Purkinje cell (primary cell): ENCODE measurements at places on chromosomes 1 and 21. TPM values are rescaled to one million over a fixed set of nuclear protein-coding genes. Genes with fewer than 3 reads are reported as not detected.

Gene POU3F1
- not detected in 2 replicates for polyA plus RNA-seq

Gene IL12RB2
- polyA plus RNA-seq, result 3.8 and 4.7 TPM in 2 replicates

Gene SPATA17
- 3.4 and 7.4 TPM in 2 replicates for polyA plus RNA-seq

Gene LENEP
- not detected in 2 replicates for polyA plus RNA-seq

Gene KIF17
- polyA plus RNA-seq, result 1.6 and 8.3 TPM in 2 replicates

Gene HTR6
- polyA plus RNA-seq, result not detected in 2 replicates

Gene SUSD4
- 153 and 160 TPM in 2 replicates for polyA plus RNA-seq

Gene ARHGEF10L
- 1.2 and 3.6 TPM in 2 replicates for polyA plus RNA-seq

Gene NBPF26
- polyA plus RNA-seq, result 0.88 and 0.95 TPM in 2 replicates

Gene KIAA0319L
- 17.2 and 17.5 TPM in 2 replicates for polyA plus RNA-seq

Gene NBPF20
- 0.07 and 0.08 TPM in 2 replicates for polyA plus RNA-seq

Gene GUCA2B
- polyA plus RNA-seq, result not detected in 2 replicates

Gene G0S2
- 1.0 TPM in 1 of 2 replicates, not detected in the other for polyA plus RNA-seq

Gene NEXN
- polyA plus RNA-seq, result 180 and 196 TPM in 2 replicates

Gene OR6K3
- polyA plus RNA-seq, result not detected in 2 replicates

Gene TACSTD2
- not detected in 2 replicates for polyA plus RNA-seq

Gene SLC35F3
- 5.5 and 6.2 TPM in 2 replicates for polyA plus RNA-seq

Gene DNASE2B
- 3.1 TPM in 1 of 2 replicates, not detected in the other for polyA plus RNA-seq

Gene LAMC2
- 0.09 and 0.84 TPM in 2 replicates for polyA plus RNA-seq

Gene LHX4
- polyA plus RNA-seq, result not detected in 2 replicates

Gene TATDN3
- polyA plus RNA-seq, result 21.8 and 25.3 TPM in 2 replicates

Gene DNMT3L
- polyA plus RNA-seq, result not detected in 2 replicates

Gene FNDC10
- polyA plus RNA-seq, result 1.5 and 1.9 TPM in 2 replicates

Gene PRAMEF8
- polyA plus RNA-seq, result not detected in 2 replicates

Gene PADI2
- 1.3 and 1.5 TPM in 2 replicates for polyA plus RNA-seq

Gene LRRC52
- not detected in 2 replicates for polyA plus RNA-seq

Gene TOE1
- polyA plus RNA-seq, result 2.1 and 3.7 TPM in 2 replicates

Gene WDR4
- 0.54 TPM in 1 of 2 replicates, not detected in the other for polyA plus RNA-seq

Gene SPRR5
- not detected in 2 replicates for polyA plus RNA-seq

Gene CHAF1B
- 0.10 and 2.4 TPM in 2 replicates for polyA plus RNA-seq

Gene PM20D1
- 0.50 and 4.9 TPM in 2 replicates for polyA plus RNA-seq

Gene COL24A1
- polyA plus RNA-seq, result 0.83 TPM in 1 of 2 replicates, not detected in the other

Gene FLG2
- polyA plus RNA-seq, result not detected in 2 replicates

Gene WNT2B
- 1.3 and 2.2 TPM in 2 replicates for polyA plus RNA-seq

Gene INTS7
- 15.2 and 17.1 TPM in 2 replicates for polyA plus RNA-seq

Gene KCNT2
- 1.9 and 3.4 TPM in 2 replicates for polyA plus RNA-seq

Gene LEFTY2
- not detected in 2 replicates for polyA plus RNA-seq

Gene CLDN17
- polyA plus RNA-seq, result not detected in 2 replicates

Gene TCP10L
- polyA plus RNA-seq, result 0.48 and 7.4 TPM in 2 replicates

Gene LAX1
- polyA plus RNA-seq, result not detected in 2 replicates

Gene AIDA
- polyA plus RNA-seq, result 26.6 and 32.1 TPM in 2 replicates

Gene OR2T2
- polyA plus RNA-seq, result not detected in 2 replicates

Gene SPATA45
- 1.7 TPM in 1 of 2 replicates, not detected in the other for polyA plus RNA-seq

Gene GNG12
- polyA plus RNA-seq, result 1.9 and 6.1 TPM in 2 replicates

Gene THRAP3
- polyA plus RNA-seq, result 44.4 and 61.2 TPM in 2 replicates

Gene IFT25
- polyA plus RNA-seq, result 88.2 and 121 TPM in 2 replicates

Gene APH1A
- 0.42 and 0.98 TPM in 2 replicates for polyA plus RNA-seq

Gene HES5
- polyA plus RNA-seq, result 0.62 TPM in 1 of 2 replicates, not detected in the other

Gene SYTL1
- polyA plus RNA-seq, result not detected in 2 replicates

Gene C1orf185
- polyA plus RNA-seq, result not detected in 2 replicates

Gene FBLIM1
- 0.07 TPM in 1 of 2 replicates, not detected in the other for polyA plus RNA-seq

Gene PIGP
- 545 and 584 TPM in 2 replicates for polyA plus RNA-seq

Gene TRIM63
- polyA plus RNA-seq, result not detected in 2 replicates

Gene PARK7
- polyA plus RNA-seq, result 1,137 and 1,168 TPM in 2 replicates
